ENCODE measurements at places on chromosomes 4 and X. TPM values are rescaled to one million over a fixed set of nuclear protein-coding genes. Genes with fewer than 3 reads are reported as not detected.
A peak's percentile ranks its signal among the peaks of the same experiment; 100 is the strongest.

KLKB1 gene
- total RNA-seq = not detected

TACC3 gene
- 164 TPM for total RNA-seq

RHOXF2B gene
- not detected for total RNA-seq

- DNase-seq = peak; percentile 13
Observed at GRCh38 chr4:137474711-137475301, 57.5 kb downstream of the PCDH18 start.

- no peak for DNase-seq
Observed at GRCh38 chr4:181661923-181662322, 581.3 kb upstream of the TENM3 start.

DNA sequence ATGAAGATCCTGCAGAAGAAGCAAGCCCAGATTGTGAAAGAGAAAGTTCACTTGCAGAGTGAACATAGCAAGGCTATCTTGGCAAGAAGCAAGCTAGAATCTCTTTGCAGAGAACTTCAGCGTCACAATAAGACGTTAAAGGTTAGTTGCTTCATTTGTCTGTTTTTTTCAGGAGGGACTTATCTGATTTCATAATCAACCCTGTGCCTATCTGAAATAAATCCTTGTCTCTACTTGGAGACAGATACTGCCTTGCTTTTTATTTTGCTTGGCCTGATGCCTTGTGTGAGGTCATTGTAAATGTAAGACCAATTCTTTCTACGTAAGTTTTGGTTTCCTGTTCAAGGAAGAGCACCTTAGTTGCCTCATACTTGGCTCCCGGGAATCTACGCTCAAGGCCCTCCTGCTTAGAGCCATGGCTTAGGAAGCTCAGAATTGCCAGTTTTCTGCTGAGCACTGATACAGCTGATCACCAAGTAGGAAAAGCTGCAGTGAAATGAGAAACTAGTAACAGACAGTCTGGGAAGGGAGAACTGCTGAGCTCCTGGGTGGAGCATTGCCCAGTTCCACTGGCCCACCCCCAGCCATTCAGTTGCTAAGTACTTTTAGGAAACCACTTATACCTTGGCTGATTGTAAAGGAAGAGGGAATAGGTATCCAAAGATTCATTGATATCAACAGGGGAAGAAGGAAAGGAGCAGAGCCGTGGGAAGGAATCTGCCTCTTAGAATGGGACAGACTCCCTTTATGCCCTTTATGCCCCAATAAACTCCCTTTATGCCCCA, 41.8 kb downstream of the RBBP7 start:
- no peak for DNase-seq

Measured in G401 (cell line).